ENCODE measurements at places on chromosomes 13 and 19.

DNA sequence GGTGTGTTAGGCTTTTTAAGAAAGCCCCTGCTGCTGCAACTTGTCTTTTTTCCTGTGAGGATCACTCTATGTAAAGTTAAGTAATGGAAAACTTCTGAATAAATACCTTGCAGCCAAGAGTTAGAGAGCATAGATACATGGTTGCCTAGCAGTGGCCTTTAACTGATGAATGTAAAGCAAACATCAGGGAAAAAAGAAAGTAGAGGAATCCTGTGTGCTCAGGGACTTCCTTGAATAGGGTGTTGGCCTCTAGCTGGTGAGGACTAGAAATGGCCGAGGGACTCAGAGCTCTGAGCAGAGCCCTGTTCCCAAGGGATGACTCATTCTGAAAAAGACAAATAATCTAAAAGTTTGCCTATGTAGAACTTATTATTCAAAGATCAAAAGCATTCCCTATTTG lies 135.7 kb downstream of the MIPEP start:
- DNase-seq, result no peak

DNA sequence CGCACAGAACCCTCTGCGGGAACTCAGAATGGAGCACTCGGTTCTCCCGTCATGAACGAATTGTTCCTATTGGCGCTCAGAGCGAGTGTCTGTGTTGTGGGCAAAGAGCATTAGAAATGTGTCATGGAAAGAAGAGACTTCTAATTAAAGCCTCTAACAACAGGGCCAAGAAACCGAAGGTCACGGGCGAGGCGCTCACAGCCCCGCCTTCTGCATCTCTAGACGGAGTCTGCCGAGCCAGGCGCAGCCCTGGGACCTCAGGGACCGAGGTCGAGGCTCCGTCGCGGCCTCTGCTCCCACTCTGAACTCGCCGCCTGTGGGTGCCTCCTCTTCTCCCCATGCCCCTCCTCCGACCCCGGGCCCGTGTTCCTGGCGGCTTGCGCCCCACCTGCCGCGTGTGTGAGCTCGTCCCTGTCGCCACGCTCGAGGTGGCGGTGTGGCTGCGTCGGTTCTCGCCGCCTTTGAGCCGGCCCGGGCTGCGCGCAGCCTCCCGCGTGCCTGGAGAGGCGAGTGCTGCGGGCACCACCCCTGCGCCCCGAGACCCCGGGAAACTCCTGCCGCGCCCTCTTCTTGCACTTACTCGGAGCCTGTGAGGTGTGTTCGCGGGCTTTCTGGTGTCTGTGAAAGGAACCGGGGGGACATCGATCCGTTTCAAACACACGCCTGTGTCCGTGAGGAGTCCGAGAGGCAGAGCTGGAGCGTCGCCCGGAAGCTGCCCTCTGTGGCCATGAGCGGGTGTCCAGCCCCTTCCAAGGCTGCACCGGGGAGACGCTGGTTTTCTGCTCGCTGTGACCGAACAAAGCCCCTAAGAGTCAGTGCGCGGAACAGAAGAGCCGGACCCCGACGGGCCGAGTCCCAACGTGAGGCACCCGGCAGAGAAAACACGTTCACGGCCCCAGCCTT lies 45.4 kb upstream of the SPACA7 start:
- no peak for DNase-seq

DNA sequence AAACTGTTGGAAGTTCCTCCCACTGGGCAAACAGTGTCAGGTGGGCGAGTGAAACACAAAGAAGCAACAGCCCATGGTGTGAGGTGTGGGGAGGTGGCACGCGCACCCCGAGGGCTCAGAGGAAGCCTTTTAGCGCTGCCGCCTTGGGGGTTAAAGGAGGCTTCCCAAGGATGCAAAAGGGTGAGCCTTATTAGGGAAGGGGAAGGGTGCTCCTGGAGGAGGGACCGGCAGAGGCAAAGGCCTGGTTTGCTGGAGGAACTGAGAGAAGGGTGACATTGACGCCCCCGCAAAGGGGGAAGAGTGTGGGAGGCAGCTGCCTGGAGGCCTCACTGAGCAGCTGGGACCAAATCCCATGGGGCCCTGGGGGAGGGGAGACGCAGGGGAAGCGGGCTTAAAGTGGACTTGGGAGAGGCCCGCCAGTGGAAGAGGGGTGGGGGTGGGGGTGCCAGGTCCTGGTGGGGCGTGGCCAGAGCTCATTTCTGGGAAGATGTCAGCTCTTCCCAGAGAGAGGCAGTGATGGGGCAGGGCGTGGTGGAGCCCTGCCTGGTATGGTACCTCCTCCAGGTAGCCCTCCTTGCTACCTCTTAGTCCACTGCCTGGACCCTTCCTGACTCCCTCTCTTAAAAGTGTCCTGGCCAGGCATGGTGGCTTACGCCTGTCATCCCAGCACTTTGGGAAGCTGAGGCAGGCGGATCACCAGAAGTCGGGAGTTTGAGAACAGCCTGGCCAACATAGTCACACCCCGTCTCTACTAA lies 12.0 kb upstream of the FCHO1 start:
- DNase-seq, result no peak

GRCh38 chr19:58054901-58055874 lies 3.9 kb upstream of the ZNF135 start:
- no peak for DNase-seq

DNA sequence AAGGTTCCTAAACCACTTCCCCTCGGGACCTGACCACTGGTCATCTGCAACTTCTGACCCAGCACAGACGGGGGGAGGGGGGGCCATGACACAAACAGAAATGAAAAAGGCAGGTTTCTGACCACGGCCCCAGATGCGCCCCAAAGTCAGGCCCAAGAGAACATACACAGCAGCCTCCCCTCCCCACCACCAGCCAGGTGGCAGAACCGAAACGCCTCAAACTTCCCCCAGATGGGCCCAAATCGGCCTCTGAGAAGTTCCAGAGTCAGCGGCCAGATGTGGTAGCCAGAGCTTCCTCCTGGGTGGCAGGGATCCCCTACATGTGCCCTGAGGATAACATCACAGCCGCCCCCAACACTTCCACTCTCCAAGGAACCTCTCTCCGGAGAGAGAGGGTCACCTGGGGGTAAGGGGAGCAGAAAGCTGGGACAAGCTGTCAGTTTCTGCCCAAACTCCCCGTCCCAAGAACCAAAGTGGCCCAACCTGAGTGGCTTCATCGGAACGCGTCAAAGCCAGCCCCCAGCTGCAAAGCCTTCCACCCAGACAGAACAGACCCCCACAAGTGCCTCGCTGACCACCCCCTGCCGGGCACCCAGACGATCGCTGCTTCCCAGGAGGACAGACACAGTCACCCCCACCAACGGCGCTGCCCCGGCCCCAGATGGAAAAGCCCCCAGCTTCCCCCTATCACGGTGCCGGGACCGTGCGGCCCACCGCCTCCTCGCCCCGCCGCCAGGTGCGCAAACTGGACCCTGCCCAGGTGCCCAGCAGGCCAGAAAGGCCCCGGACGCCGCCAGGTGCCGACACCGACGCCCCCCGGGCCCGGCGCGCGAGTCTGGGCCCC lies 800 bp downstream of the ELL start:
- peak; percentile 70 for DNase-seq

- DNase-seq, result no peak
Observed at GRCh38 chr13:109271061-109271460, 515.3 kb downstream of the IRS2 start.

- DNase-seq, result no peak
Observed at GRCh38 chr13:58687148-58687547, 1055.6 kb downstream of the PCDH17 start.

All from islet precursor cell (in vitro differentiated cells).